CD4-positive, alpha-beta T cell treated with Interferon alpha-2 for 1 hour (primary cell): ENCODE measurements at places on chromosomes 11 and 22.

DNA sequence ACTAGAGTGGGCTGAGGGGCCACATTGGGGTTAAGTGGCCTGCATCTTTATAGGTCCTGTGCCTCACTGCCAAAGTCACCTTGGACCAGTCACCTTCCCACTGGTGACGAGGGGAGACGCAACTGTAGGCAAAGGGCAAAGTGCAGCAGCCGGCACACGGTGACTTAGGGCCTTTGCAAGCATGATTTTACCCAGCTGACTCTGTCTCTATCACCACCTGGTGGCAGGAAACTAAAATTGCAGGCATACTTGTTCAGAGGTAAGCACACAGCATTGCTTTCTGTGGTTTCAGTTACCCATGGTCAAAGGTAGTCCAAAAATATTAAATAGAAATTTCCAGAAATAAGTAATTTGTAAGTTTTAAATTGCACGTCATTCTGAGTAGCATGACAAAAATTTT lies 1164.4 kb downstream of the BRD1 start:
- DNase-seq, result no peak

DNA sequence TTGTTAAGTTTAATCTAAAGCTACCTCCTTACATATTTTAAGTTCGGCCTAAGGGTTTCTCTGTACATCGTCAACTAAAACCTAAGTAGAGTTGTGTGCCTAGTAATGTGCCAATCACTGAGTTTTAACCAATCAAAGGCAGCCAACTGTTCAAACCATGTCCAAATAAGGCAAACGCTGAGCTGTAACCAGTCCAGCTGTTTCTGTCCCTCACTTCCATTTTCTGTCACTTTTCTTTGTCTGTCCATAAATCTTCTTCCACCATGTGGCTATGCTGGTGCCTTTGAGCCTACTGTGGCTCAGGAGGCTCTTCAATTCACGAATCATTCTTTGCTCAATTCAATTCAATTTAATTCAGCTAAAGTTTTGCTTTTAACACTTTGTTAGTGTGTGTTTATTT lies 13.9 kb upstream of the ATXN10 start:
- no peak for DNase-seq

- no peak for DNase-seq
Measured at GRCh38 chr11:112962579-112963367, 1.6 kb downstream of the NCAM1 start.

DNA sequence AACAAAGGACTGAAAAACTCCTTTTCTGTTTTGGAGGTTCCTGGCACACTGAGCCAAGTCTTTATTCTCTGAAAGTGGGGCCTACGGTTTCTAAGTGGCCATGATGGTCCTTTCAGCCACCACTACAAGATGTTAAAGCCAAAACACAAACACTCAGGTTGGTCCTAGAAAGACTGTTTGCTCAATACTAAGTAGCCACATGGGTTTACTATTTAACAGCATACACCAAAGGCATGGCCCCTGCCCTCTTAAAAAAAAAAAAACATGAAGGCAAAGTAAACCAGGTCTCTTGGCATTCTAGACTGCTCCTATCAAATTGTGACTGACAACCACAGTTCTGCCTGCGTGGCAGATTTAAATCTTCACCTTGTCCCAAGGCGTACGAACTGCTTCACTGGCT lies 123.6 kb upstream of the BID start:
- no peak for DNase-seq

GRCh38 chr11:128862908-128863660 lies 4.0 kb downstream of the KCNJ1 start:
- no peak for DNase-seq

DNA sequence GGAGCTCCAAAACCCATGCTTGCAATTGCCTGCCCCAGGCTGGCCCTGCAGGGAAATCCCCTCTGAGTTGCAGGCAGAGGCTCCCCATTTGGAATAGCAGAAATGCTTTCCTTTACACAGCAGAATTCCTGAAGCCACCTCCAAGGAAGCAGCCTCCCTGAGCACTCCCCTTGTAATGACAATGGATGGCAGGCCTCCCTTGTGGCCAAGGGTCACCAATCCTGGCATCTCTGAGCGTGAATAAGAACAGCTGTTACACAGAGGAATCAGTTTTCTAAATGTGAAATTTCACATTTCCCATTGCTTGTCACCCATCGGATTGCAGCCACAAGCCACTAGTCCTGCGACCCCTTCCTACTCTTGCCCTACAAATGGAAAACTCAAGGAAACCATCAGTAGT lies 107.6 kb downstream of the GALNT18 start:
- no peak for DNase-seq

GRCh38 chr11:76888989-76889388 lies 28.3 kb downstream of the ACER3 start:
- no peak for DNase-seq

DNA sequence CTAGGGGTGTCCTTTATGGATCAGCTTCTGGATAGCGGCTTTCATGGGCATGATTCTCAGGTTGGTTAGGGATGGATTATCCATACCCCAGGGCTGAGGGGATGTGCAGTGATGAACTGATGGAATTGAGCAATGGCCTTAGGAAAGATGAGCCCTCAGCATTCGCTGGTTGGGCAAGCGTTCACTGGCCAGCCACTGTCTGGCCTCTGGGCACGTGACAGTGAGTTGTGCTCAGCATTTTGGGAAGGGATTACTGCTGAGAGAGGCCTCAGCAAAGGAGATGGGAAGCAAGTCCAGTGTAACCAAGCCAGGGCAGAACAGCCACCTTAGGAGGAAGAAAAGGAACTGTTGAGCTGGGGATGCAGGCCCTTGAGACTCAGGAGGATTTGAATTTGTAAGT lies 17.4 kb downstream of the UBASH3B start:
- no peak for DNase-seq

GRCh38 chr22:17953147-17953546 lies 71.2 kb downstream of the MICAL3 start:
- no peak for DNase-seq

GRCh38 chr11:17013548-17014320 lies 480 bp downstream of the PLEKHA7 start:
- no peak for DNase-seq

DNA sequence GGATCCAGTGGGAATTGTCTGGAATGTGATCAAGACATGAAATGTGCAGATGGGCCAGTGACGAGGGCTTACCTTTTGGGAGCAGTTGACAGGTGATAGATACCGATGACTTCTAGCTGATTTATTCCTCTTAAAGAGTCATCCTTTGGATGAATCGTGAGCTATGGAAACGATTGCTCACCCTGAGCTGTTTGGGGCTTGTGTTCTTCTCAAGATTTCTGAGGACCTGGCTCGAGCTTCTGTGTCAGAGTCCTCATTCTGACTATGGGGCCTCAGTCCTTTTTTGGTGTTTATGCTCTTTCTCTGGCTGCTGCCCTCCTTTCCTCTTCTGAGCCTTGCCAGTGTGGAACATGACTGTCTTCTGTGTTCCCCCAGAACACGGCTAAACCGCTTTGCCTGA lies 11.9 kb upstream of the AMPD3 start:
- DNase-seq, result no peak

GRCh38 chr11:80993536-80993935 lies 1552.7 kb upstream of the TENM4 start:
- DNase-seq, result no peak

DNA sequence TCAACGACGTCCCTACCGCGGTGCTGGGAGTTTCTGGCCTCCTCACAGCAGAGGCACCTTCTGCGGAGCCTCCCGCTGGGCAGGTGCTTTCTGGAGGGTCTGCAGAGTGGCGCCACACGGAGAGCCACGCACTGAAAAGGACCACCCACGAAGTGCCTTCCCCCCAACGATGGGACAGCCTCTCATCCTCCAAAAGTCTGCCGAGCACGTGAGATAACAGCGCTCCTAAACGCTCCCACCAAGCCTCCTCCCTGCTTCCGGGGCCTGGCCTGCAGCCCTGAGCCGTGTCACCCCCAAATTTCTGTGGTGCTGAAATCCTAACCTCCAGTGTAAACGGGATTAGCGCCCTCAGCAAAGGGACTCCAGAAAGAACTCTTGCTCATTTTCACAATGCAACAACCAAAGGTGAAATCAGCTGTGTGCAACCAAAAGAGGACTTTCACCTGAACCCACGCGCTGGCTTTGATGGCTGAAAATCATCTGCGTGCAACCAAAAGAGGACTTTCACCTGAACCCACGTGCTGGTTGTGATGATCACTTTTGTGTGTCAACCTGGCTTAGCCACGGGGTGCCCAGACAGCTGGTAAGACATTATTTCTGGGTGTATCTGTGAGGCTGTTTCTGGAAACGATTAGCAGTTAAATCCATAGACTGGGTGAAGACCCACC lies 924.6 kb downstream of the BRD1 start:
- no peak for DNase-seq

GRCh38 chr22:42281706-42282251 lies 11.3 kb upstream of the TCF20 start:
- no peak for DNase-seq

GRCh38 chr22:27051407-27051806 lies 394.0 kb downstream of the MIAT start:
- no peak for DNase-seq

- peak; percentile 7 for DNase-seq
Measured at GRCh38 chr11:104254347-104254746, 90.4 kb upstream of the PDGFD start.

- peak; percentile 54 for DNase-seq
Measured at GRCh38 chr11:122633219-122633829, 22.2 kb upstream of the UBASH3B start.

- no peak for DNase-seq
Measured at GRCh38 chr22:50080077-50080465, 5.2 kb downstream of the MLC1 start.

GRCh38 chr11:40683010-40683409 lies 776.4 kb downstream of the LRRC4C start:
- DNase-seq, result no peak

DNA sequence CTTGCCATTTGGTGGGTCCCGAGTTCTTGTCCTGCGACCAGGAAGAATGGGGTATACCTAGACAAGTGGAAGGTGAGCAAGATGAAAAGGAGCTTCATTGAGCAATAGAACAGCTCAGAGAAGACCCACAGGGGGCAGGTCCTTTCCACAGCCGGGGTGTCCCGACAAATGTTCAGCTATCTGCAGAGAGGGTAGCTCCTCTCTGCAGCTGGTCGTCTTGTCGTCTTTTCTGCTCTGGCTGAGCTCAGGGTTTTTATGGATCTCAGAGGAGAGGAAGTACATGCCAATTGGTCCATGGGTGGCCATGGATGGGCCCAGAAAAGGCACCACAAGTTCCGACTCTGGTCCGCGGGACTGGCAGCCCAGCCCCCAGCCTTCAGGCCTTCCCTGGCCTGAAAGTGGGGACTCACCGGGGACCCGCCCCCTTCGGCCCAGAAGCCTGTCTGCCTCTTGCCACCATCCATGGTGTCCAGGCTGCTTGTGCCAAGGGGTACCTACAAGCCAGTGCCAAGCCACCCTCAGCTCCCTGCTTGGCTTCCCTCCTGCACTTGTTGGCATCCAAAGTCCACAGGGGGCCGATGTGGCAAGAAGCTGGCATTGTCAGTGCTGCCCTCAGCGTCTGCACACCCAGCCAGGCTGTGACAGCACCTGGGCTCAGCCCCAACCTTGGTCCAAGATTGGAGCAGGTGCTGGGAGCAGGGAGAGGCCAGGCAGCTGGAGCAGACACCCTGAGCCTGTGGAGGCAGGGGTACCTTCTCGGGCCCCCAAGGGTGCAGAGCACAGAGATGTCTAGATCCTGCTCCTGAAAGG lies 438.9 kb downstream of the TBC1D22A start:
- DNase-seq, result no peak

DNA sequence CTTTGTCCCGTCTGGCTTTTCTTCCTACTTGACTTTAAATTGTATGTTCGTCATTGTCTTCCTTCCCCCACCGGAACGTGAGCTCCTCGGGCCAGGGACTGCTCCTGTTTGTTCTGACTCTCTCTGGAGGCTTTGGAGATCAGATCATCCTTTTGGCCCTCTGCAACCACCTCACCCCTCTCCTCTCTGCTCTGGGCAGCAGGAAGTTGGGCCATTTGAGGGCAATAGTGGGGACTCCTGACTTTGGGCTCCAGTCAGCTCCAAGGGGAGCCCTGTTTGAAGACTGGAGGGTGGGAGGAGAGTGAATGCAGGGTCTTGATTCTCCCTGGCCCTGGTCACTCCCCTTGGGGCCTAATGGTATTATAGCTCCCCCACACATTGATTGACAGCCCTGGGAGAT lies 186.3 kb upstream of the B3GAT1 start:
- no peak for DNase-seq

DNA sequence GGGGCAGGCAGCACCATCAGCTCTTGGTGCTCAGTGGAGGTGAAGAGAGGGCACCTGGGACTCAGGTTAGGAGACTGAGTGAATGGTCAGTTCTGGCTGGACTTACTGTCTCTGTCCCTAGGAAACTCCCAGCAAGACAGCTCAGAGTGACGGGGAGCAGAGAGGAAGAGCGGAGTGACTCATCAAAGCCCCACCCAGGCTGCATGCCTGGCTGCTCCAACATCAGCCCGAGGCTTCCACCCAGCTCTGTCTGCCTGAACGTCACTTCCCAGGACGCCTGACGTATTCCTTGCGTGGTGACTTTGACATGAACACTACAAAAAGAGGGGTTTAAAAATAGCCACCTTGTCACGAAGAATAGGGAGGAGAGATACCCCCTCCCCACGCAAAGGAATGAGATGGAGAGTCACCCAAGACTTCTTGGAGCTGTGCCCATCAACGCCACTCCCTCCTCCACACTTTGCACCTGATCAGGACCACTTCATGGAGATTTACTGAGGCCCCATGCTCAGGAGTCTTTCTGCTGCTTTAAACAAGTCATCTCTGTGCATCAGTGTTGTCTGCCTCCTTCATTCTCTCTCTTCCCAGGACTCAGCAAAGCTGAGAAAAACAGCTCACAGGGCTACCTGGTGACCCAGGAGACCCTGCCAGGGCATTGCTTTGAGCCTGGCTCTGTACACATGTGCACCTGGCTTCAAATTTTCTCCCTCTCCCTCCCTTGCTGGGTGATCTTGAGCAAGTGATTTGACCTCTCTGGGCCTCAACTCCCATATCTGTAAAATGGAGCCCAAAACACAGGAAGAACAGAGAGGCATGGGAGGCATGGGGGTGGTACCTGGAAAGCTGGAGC lies 83.1 kb downstream of the MN1 start:
- no peak for DNase-seq

DNA sequence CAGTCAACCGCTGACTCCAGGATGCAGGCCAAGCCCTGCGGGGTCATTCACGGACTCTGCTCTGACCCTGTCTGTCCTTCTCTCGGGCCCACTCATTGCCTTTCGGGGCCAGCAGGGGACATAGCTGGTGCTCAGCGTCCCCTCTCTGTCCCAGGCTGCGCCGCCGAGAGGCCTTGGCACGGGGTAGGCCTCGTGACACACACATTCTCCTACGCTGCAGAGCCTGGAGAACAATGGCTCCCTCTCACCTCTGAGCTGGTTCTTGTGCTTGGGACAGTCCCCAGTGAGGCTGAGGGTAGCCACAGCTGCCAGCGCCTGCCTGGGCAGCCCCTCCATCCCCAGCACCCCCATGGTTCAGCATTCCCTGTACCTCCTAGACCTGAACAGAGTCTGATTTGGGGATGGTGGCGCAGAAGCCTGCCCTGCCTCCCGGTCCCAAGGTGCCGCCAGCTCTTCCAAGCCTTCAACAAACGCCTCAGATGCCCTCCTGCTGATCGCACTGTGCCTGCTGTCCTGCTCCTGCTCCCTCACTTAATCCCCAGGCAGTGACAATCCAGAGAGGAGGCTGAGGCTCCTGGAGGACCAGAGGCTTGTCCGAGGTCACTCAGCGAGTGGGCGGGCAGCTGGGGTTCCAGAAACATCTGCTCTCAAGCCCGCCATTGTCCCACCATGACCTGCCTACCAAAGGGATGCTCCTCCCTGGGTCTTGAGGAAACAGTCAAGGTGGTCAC lies 30.4 kb downstream of the DUSP8 start:
- no peak for DNase-seq

- DNase-seq, result no peak
Measured at GRCh38 chr11:7021318-7021717, 1.0 kb downstream of the NLRP14 start.
